Cardiac muscle cell (in vitro differentiated cells and primary cell): ENCODE measurements at places on chromosomes 5 and 9. TPM values are rescaled to one million over a fixed set of nuclear protein-coding genes. Genes with fewer than 3 reads are reported as not detected.

The SLC22A4 gene
- 0.32 and 1.0 TPM in 2 replicates for polyA plus RNA-seq

The ZBTB26 gene
- 3.3 and 10.0 TPM in 2 replicates for polyA plus RNA-seq

The SCGB3A2 gene
- 0.37 TPM in 1 of 2 replicates, not detected in the other for polyA plus RNA-seq

The SOWAHA gene
- polyA plus RNA-seq: not detected in 2 replicates

DNA sequence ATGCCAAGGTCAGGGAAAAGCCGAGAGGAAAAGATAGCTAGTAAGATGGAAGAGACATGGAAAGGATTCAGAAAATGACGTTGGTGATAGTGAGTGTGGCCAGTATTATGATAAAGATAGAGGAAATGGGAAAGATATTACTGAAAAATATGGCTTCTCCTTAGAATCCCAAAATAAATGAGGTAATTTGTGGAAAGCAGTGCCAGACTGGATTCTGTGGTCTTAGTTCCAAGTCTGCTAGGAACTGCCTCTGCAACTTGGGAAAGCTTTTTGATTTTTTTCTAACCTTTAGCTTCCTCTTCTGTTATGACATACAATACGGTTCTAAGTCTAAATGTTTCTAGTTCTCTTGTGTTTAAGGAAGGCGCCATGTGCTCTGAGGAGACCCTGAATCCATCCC, 54.2 kb downstream of the GRIA1 start:
- no peaks in the 10 kb centered on the region for H3K27me3 ChIP-seq
- no peak for DNase-seq
- no peak overlapping the region for H3K27ac ChIP-seq
- H3K36me3 ChIP-seq: no peaks in the 10 kb centered on the region
- H3K4me3 ChIP-seq: no peak overlapping the region
- no peaks in the 10 kb centered on the region for H3K4me1 ChIP-seq

- no peak for DNase-seq
- no peak overlapping the region for H3K4me3 ChIP-seq
- no peak overlapping the region for H3K27ac ChIP-seq
- H3K36me3 ChIP-seq: no peaks in the 10 kb centered on the region
- H3K27me3 ChIP-seq: no peaks in the 10 kb centered on the region
- no peaks in the 10 kb centered on the region for H3K4me1 ChIP-seq
These were observed 946 bp upstream of the LTC4S start for GRCh38 chr5:179792612-179793467.

DNA sequence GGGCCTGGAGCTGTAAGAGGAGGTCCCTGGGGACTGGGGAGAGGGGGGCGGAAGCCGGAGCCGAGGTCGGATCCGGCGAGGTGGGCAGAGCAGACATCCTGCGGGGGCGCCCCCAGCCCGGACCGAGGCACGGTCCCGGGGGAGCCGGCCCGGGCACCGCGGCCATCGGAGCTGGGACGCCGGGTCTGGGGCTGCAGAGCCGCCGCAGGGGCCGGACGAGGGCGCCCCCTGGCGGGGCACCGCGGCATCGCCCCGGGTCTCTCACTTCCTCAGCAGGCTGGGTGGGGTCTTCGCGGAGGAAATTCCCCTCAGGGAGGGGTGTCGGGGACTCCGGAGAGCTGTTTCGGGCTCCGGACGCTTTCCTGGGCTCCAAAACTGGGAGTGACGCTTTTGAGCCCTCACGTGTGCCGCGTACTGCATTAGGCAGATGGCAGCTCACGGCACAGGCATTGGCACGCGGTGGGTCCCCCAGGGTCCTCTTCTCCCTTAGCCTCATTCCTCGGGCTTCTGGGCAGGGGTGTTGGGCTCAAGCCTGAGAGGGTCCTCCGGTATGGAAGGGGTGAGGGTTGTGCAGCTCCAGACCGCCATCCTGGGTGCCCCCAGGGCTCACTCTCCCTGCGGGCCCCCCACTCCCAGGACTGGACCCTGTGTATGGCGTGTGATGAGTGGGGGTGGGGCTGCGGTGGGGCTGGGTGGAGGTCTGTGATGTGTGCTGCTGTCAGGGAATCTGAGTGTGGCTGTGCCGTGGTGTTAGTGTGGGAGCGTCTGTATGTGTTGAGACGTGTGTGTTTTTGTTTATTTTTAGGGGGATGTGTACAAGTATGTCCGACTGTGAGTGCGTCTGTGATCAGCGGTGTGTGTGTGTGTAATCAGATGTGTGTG, 29.6 kb downstream of the LHX2 start:
- peak overlapping the region; percentile 38 for H3K4me3 ChIP-seq
- DNase-seq: peak; percentile 52
- peaks cover 95% of the 10 kb centered on the region for H3K27me3 ChIP-seq
- H3K36me3 ChIP-seq: no peaks in the 10 kb centered on the region
- H3K4me1 ChIP-seq: peaks cover 4% of the 10 kb centered on the region
